ENCODE measurements at places on chromosomes 7 and 10.

GRCh38 chr7:124898531-124898930 is 31.1 kb downstream of the POT1 start:
- DNase-seq: no peak

- DNase-seq: no peak
Observed at GRCh38 chr10:68829952-68830351, 2.6 kb downstream of the STOX1 start.

- DNase-seq: peak; percentile 38
Observed at GRCh38 chr10:92240289-92241157, 50.4 kb downstream of the CPEB3 start.

DNA sequence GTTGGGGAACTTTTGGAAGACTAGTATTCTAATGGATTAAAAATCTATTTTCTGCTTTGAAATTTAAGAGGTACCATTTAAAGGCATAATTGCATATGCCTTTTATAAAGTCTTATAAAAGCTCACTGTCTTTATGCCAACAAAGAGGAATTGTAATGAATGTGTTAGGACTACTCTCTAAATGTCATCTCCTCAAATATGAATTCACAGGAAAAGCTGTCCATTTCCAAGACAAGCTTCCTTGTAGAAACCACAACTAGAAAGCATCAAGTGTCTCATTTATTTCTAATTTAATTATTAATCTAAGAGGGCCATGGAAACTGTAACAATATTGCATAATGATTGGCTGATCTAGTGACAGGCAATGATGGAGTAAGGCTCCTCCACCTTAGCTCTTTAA is 130.2 kb downstream of the COL28A1 start:
- DNase-seq: no peak

DNA sequence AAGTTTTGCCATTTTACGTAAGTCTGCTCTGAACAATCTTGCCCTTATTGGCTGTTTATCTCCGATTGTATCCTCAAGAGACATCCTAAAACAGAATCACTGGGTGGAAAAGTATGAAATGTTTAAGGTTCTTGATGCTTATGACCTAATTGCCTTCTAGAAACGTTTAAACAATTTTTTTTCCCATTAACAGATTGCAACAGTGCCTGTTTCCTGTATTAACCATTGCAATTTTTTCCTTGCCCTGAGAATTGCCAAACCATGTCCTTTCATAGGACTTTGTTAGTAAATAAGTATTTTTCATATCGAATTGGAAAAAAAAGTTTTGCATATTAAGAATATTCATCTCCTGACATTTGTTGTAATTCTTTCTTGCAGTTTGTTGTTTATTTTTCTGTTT is 639.8 kb downstream of the INHBA start:
- no peak for DNase-seq

- DNase-seq: no peak
Observed at GRCh38 chr7:103989785-103990767, 618 bp upstream of the RELN start.

GRCh38 chr7:155418304-155418703 is 39.6 kb upstream of the EN2 start:
- DNase-seq: no peak

DNA sequence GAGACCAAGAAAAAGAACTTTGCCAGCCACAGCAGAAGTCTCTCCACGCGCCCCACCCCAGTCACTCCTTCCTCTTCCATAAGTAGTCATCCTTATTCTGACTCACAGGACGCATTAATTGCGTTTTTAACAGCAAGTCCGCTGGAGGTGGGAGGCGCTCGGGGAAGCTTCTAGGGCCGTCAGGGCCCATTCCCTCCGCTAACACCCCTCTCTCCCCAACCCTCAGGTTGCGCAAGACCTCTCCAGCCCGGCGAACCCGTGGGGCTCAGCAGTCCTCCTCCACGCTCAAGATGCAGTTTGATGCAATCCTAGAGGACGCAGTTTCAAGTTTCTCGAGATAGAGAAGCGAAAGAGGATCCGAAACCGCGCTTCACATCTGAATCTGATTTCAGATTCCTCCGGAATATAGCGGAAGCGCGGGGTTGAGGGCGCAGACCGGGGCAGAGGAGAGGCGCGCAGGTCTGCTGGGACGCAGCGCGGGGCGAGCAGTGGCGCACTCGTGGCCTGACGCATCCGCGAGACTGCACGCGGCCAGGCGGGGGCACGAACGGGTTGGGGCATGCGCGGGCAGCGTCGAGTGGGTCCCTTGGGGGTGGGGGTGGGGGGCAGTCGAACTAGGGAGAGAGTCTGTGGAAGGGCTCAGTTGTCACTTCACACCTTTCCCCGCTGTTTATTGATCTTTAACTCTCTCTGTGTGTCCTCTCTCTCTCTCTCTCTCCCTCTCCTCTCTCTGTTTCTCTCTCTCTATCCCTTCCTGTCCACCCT is 37.8 kb upstream of the PSAP start:
- peak; percentile 94 for DNase-seq

- no peak for DNase-seq
Observed at GRCh38 chr10:85542152-85542551, 824.4 kb downstream of the GRID1 start.

DNA sequence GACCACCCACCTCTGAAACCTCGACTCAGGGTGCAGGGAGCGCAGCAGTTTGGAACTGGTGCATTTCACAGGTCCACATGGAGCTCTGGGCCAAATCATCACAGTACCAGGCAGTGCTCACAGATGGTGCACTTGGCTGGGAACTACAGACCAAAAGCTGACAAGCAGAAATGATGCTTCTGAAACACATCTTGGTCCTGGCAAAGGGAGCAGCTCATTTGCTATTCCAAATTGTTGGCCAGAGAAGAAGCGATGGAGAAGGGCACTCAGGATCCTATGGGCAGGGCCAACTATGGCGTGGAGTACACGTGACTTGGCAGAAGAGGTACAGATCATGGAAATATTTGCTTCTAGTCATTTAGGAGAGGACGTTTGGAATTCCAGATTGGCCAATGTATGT is 383.9 kb downstream of the CALN1 start:
- DNase-seq: no peak

DNA sequence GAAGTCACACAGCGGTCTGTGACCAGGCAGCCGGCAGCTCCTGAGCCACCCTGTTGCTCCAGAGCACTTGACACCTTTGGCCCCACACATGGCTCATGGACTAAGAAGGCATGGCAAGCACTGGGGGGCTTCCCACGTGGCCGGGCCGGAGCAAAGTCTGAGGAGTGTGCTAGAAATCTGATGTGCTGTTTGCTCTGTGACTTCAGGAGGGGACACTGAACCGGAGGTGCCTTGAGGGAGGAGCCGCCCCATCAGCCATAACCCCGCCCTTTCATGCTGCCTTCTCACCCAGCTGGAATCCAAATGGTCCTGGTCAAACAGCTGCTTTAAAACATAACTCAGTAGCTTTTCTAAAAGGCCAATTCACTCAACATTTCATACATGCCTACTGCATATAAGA is 33.5 kb downstream of the PROSER2 start:
- no peak for DNase-seq

GRCh38 chr10:27746397-27747095 is 927 bp upstream of the MKX start:
- peak; percentile 1 for DNase-seq

DNA sequence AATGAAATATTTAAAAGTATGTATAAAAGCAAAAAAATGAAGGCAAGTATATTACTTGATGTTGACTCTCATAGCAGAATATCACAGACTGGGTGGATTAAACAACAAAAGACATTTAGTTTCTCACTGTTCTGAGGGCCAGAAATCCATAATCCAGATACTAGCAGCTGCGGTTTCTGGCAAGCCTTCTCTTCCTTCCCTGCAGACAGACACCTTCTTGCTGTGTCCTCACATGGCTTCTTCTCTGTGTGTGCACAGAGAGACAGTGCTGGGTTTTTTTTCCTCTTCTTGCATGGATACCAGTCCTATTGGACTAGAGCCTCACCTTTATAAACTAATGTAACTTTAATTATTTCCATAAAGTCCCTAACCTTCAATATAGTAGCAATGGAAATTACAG is 127.9 kb upstream of the AKR1E2 start:
- no peak for DNase-seq

DNA sequence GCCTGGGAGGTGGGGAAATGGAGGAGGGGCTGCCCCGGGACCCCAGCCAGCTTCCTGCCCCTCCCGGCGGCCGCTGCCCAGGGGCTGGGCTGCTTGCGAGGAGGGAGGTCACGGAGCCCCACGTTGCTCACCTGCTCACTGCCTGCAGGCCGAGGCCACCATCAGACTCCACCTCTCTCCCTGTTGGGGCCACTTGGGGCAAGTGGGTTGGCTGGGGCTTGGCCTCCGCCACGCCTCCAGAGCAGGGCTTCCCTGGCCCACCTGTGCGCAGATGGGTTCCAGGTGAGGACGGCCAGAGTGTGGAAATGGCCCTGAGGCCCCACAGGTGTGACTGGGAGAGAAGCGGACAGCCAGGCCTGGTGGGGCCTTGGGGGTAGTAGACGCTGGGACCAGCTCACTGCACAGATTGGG is 82.8 kb upstream of the DIP2C start:
- no peak for DNase-seq

GRCh38 chr10:124301736-124302135 is 117.0 kb downstream of the OAT start:
- DNase-seq: no peak

GRCh38 chr10:70672165-70673042 is at the start of gene ADAMTS14:
ADAMTS14 (plus strand) TSS chr10:70672506; CDS start chr10:70672803, 297 bp downstream.
- DNase-seq: no peak

GRCh38 chr7:149562602-149563001 is 65.0 kb upstream of the ZNF746 start:
- no peak for DNase-seq

GRCh38 chr10:132827423-132827789 is 41.5 kb upstream of the NKX6-2 start:
- no peak for DNase-seq

DNA sequence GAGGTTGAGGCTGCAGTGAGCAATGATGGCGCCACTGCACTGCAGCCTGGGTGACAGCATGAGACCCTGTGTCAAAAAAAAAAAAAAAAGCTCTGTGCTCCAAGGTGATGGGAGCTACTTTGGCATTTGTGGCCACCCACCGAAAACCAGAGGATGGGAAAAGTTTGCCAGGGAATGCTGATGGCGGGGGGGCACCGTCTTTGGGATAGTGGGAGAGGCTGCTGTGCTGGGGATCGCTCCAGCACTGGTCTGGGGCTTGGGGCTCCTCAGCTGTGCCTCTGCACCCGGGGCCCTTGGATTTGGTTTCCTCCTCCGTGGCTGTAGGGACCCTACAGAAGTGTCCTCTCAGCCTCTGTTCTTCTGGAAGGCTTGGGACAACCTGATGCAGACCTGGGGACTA is 11.7 kb upstream of the RAMP3 start:
- DNase-seq: no peak

DNA sequence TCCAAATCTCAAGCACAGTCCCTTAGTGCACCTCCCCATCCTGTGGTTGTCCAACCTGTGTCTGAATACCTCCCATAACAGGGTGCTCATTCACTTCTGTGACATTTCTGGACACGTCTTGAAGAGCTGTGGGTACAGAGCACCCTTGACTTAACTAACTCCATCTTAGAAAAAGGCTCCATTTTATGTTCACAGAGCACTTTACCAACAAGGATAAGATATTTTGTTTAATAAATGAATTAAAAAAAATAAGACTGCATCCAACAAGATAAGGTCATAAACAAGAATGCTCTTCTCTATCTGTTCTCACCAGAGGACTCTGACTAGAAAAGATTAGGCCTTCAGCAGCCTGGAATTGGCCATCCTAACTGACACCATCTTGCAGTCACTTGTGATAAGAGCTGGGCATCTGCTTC is 335.2 kb upstream of the ZNF32 start:
- DNase-seq: no peak

GRCh38 chr7:130293521-130293920 is 560 bp downstream of the CPA4 start:
- no peak for DNase-seq

DNA sequence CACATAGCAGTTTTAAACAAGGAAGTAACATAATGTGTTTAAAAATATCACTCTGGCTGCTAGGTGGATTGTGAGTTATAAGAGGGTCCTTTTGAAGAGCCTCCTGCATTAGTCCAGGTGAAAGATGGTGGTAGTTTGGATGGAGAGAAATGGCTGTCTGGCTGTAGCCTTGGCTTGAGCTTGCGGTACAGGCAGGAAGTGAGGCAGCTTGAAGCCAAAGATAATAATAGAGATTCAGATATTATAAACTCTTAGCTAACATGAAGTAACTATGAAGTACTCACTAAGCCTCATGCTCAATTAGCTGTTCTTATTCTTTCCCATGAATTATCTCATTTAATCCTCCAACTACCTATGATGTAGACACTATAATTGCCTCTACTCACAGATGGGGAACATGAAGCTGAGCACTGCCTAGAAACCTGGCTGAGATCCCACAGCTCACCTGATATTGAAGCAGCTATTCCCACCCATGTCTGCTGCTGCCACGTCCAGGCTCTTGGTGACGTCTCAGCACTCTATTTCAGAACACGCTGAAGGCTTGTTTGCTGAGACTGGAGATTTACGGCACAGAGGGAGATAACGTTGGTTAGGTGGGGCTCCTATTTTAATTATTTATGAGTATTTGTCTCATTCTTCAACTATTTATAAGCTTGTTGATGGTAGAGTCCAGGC is 10.4 kb downstream of the C10orf120 start:
- DNase-seq: no peak

DNA sequence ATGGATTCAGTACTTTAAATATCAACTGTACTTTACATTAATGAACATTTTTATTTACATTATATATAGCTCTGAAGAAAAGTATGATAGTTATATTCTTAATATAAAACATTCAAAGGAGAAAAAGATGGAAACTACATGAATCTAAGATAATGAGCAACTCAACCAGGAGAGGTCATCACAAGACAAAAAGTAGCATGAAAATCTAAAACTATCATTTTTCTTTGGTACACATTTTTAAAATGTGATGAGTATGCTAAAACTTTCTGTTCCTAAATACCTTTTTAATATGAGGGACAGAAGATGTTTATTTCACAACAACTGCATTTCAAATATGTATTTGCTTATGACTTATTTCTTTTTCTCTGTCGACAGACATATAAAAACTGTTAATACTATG is 2.4 kb downstream of the CNTNAP2 start:
- no peak for DNase-seq

GRCh38 chr10:76015245-76015644 is 583.8 kb downstream of the LRMDA start:
- DNase-seq: no peak

DNA sequence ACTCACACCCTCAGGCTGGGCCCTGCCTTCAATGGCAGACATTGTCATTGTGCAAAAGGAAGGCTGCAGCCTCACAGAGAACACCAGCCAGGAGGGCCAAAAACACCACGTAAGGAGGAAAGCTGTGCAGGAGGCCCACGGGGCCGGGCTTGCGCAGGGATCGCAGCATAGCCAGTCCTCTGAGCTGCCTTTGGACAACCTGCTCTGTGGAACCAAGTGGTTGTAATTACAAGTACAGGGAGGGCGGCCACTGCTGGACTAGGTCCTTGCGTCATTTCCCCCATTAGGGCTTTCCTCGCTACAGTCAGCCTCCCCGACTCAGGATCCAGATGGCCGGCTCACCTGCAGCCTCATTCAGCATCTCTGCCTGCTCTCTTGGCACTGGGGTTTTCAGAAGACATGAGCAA is 66.9 kb downstream of the FAM53B start:
- no peak for DNase-seq

- DNase-seq: no peak
Observed at GRCh38 chr10:52853704-52854103, 81.1 kb upstream of the MBL2 start.

- DNase-seq: no peak
Observed at GRCh38 chr7:7109934-7110333, 72.4 kb upstream of the C1GALT1 start.

GRCh38 chr7:37351716-37352115 is 96.9 kb downstream of the ELMO1 start:
- no peak for DNase-seq

Measured in GM06990 (cell line).